Tongue (tissue), 3 donors: ENCODE measurements at places on chromosomes 5 and 9.
A peak's percentile ranks its signal among the peaks of the same experiment; 100 is the strongest.

DNA sequence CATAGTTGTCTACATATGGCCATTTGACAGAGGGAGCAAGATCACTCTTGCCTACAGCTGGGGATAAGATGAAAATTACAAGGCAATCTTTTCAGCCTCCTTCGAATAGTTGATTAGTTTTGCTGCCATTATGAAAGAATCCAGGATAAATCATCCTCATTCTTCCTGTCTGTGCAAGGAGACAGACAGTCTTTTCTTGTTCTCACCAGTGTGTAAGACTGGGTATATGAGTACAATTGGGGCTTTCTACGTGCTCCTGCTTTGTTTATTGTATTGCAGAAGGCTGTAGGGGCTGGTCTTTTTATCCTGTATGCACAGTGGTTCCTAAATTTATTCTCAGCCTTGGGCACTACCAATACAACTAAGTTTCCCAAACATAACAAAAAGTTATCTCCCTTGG is 76.8 kb downstream of the SPEF2 start:
- DNase-seq: no peak

GRCh38 chr5:175824676-175825075 is 46.7 kb upstream of the CPLX2 start:
- no peak for DNase-seq

DNA sequence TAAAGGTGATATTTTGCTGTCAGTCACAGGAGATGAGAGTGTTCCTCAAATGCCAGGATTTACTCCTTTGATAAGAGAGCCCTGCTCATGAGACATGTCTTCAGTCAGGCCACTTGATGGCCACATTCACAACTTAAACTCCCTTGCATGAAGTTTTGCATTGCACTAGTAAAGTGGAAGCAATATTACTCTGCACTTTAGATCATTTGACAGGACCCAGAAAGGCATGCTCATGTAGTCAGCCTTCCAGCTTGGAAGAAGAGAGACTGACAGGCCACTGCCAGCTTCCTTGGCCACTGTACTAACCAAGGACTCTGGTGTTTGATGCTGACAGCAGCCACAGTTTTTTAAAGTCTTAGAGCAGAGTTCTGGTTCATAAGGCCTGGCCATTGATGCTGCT is 42.6 kb downstream of the NPR3 start:
- DNase-seq: no peak

- no peak for DNase-seq
These were observed 18.0 kb downstream of the ORM2 start for GRCh38 chr9:114347675-114348074.

DNA sequence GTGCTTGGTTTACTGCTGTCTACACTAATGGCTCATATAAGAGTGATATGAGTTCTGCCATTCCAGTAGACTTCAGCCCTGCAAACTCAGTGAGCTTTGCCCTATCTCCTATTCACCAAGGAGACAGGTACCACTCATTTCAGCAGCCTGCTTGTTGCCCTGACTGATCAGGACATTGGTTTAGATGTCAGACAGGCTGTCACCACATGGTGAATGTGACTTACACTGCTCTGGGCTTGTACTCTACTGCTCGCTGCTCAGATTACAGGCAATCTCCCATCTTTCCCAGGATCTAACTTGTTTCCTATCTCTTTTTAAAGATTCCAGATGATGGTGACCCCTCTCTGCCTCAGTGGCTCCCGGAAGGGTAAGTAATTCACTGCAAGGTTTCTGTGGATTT is 123.3 kb upstream of the RUSC2 start:
- DNase-seq: no peak

DNA sequence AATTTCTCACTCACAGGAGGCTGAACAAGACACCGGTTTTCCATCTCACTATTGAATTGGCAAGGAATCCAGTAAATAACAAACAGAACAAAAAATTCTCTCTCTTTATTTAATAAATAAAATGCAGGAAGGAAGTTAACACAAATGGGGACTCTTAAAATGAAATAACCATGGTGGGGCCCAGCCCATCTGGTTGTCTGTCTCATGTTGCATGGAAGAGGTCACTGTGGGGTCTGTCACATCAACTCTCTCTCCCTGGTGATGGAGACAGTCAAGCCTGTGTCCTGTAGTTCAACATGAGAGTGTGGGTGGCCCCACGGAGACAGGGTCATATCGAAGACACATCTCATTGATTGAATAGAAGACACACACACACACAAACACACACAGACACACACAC is 297.7 kb downstream of the IRX2 start:
- peak; percentile 70 for DNase-seq

DNA sequence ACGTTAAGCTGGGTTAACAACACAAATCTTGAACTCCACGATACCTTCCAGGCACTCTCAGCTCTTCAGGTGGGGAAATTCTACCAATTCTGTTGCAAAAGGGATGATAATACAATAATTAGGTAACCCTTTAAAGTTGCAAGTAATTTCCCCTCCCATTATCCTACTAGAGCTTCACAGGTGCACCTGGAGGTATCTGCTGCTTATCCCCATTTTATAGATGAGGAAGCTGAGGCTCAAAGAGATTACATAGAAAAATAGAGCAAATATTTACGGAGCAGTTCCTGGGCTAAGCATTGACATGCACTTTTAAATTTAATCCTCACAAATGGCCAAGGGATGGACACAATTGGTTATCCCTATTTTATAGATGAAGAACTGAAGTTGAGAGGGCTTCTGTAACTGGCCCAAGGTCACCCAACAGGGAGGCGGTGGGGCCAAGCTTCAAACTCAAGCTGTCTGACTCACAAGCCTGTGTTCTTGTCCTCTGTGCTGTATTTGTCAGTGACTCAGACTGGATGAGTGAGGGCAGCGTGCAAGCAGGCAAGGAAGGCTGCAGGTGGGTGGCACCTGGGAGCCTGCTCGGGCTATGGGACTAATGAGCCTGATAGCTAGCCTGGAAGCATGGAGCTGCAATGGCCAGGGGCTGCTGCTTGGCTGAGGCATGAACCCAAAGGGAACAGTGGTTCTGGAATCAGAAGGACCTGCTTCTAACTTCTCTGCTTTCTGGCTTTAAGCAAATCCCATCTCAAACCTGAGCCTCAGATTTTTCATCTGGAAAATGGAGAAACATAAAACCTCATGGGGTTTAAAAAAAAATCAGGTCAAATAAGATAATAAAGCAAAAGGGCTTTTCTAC is 105.5 kb downstream of the PDE6A start:
- DNase-seq: no peak

DNA sequence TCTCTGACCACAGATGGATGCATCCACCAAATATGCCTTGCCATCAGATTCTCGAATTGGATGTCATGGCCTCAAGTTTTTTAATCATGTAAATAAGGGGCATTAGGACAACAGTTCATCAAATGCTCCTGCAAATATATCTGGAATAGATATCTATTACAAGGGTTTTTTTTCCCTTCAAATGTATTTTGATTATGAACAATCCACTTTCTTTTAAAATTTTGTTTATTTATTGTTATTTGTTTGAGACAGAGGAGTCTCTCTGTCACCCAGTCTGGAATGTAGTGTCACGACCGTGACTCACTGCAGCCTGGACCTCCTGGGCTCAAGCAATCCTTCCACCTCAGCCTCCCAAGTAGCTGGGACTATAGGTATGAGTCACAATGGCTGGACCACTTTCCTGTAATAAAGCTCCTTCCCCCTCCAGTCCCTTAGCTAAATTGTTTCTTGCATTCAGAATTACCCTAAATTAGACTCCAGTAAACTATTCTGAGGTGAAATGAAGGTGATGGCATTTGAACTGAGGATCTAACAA is 1412.1 kb downstream of the EFNA5 start:
- DNase-seq: no peak

DNA sequence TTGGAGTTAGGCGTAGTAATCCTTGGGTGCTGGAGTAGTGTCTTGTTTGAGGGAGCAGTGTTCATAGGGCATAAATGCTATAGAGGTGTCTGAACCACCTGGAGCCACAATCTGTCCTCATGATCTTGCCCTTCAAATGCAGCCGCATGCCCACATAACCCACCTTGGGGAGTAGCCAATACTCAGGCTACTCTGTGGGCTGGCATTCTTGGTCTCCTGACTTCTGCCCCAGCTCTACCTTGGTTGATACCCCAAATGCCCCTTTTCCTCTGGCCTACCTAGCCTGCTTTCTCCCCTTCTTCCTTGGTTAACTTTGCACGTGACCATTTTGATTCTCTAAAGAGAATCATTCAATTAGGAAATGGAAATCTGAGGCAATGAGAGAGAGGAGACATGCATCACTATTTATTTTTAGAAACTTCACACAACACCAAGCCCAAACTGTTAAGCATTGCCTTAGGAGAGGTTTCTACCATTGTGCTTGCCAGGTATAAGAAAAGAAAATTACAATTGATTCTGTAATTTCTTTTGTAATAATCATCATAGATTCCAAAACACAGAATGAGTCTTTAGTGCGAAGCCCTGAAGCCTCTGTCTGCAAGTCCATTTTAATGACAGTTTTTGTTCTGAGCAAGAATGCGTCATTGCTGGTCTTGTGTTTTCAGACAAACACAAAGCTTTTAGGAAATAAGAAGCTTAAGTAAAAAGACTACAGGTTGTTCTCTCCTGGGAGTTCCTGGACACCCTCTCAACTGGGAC is 135.2 kb downstream of the C9orf152 start:
- DNase-seq: no peak

GRCh38 chr5:36323926-36324781 is 22.5 kb upstream of the RANBP3L start:
- peak; percentile 4 for DNase-seq

DNA sequence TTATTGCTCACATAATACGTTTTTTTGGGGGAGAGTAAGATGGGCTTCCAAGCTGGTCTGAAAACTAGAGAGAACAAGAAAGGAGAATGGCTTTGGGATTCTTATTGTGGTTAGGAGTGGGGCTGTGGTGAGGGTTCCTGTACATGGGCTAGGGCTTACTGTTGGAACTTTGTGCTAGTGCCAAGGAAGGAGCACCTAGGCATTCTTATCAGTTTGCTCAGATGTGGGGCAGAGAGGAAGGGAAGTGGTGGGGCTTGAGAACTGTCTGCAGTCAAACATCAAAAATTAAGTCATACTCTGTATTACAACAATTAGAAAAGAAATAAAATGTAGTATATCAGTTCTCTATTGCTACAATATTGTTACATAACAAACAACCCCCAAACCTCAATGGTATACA is 4.0 kb upstream of the THBS4 start:
- DNase-seq: no peak

- DNase-seq: no peak
These were observed 311.3 kb upstream of the TRPC7 start for GRCh38 chr5:136676685-136677084.

DNA sequence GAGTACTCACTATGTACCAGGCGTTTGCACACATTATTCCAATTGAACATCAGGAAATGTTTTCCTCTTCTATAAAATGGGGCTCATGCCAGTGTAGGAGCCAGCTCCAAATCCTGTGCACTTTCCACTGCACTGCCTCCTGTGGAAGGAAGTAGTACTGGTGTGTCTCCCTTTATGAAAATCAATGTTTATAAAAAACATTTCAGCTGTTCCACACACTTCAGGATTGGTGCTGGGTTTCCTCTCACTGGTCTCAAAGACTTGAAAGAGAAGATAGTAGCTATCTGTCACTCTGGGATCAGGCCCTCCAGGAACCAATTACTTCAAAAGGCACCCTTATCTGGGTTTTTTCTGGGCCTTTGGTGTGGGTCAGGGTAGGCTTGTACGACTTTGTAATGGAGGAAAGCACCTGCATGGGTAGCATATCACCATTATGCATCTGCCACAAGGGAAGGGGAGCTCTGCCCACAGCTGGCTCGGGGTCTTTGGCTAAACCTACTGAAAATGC is 32.5 kb downstream of the RAB14 start:
- DNase-seq: peak; percentile 32

DNA sequence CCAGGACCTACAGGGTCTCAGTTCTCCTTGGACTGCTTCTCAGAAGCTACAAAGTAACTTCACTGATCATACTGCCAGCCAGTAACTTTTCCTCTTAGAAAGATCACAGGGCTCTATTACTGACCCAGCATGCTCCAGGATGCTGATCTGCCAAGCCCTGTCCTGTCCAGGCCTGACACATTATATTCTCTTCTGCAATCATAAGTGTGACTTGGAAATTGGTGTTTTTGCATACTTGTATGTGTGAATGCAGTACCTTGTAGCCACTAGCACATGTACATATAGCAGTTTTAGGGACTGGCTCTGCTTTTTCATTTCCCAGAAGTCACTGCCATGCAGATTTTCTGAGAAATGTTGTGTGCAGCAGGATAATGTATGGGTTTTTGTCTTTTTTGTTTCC is 40.1 kb upstream of the CCNH start:
- DNase-seq: no peak

DNA sequence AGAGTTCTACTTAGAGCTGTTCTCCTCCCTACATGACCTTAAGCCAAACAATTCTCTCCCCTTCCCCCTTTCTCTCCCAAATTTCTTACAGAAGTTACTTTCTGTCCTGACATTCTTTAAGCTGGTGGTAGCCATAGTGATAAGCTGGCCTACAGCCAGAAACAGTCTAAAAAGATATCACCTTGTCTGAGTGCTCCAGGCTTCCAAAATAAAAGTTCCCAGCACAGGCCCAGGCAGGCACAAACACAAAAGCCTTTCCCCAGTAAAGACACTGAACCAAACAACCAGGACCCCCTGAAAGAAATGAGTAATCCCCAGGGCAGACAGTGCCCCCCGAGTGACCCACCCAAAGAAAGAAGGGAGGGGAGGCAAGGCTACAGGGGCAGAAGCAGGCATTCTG is 19.2 kb downstream of the SIL1 start:
- DNase-seq: peak; percentile 50

DNA sequence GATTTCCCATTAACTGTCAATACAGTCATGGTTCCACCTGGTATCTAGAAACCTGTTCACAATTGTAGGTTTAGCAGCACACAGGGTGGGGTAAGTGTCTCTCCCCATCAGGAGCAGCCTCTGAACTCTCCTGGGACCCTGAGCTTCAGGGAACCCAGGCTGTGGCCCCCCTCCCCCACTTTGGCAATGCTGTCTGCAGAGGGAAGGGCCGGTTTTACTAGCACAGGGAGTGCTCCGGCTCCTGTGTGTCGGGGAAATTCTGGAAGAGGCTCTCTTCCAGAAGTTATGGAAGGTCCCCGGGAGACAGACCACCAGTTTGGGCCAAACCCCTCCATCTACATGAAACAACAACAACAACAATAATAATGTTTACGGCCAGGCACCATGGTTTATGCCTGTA is 9.9 kb downstream of the DAB2IP start:
- no peak for DNase-seq

- no peak for DNase-seq
These were observed 44.5 kb downstream of the SEMA4D start for GRCh38 chr9:89453452-89453851.

GRCh38 chr9:77785341-77785740 is 137.2 kb upstream of the GNA14 start:
- no peak for DNase-seq

DNA sequence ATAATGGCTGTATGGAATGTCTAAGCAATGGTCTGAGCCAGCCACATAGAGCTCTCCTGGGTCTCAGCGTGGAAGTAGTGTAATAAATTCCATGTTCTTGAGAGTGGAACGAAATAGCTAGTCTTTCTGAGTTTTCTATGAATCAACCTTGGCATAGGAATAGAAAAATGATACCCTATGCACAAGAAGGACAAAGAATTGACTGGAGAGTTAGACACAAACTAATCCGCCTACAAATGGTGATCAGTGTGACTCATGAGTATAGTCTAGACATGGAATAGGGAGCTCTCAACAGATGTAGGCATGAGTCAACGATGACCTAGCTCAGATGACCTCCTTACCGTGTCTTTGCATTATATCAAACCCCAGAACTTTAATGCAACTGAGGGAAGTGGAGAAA is 256.8 kb upstream of the GRIN3A start:
- peak; percentile 13 for DNase-seq
